Hepatocyte (in vitro differentiated cells): ENCODE measurements at places on chromosomes 12 and 14. TPM values are rescaled to one million over a fixed set of nuclear protein-coding genes. Genes with fewer than 3 reads are reported as not detected.

PTCSC3 gene
- polyA plus RNA-seq = not detected in 2 replicates

RASSF9 gene
- 0.31 and 0.40 TPM in 2 replicates for polyA plus RNA-seq

POTEG gene
- not detected in 2 replicates for polyA plus RNA-seq

KIF26A gene
- polyA plus RNA-seq = 3.5 and 4.4 TPM in 2 replicates

DLST gene
- 5.6 and 10.8 TPM in 2 replicates for polyA plus RNA-seq
